Adipocyte (in vitro differentiated cells): ENCODE measurements at places on chromosomes 16 and 17.

DNA sequence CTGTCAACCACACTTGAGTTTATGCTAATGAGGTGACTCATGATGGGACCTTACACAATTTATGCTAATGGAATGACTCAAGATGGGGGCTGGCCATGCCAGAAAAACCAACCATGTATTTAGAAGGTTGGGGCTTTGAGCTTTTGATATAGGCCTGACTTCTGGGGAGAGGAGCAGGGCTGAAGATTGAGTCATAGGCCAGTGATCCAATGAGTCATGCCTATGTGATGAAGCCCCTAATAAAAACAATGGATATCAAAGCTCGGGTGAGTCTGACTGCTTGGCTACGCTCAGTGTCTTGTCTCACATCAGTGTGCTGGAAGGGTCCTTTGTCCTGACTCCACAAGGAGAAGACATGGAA lies 7.3 kb downstream of the MFSD6L start:
- DNase-seq, result no peak

- DNase-seq, result peak; percentile 86
Observed at GRCh38 chr16:85554114-85554888, 58.8 kb upstream of the GSE1 start.

DNA sequence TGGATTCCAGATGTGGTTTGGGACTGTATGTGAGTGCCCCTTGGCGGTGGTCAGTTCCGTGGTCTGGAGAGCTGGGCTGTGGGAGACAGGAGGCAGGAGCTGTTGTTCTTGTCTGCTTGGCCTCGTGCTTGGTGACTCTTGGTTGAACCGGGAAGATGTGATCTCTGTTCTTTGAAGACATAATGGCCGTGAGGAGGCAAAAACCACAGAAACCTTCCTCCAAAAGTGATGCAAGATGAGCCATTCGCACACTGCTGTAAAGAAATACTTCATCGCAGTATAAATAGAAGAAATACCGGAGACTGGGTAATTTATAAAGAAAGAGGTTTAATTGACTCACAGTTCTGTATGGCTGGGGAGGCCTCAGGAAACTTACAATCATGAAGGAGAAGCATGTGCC lies 128.8 kb downstream of the RAP1GAP2 start:
- DNase-seq, result no peak

DNA sequence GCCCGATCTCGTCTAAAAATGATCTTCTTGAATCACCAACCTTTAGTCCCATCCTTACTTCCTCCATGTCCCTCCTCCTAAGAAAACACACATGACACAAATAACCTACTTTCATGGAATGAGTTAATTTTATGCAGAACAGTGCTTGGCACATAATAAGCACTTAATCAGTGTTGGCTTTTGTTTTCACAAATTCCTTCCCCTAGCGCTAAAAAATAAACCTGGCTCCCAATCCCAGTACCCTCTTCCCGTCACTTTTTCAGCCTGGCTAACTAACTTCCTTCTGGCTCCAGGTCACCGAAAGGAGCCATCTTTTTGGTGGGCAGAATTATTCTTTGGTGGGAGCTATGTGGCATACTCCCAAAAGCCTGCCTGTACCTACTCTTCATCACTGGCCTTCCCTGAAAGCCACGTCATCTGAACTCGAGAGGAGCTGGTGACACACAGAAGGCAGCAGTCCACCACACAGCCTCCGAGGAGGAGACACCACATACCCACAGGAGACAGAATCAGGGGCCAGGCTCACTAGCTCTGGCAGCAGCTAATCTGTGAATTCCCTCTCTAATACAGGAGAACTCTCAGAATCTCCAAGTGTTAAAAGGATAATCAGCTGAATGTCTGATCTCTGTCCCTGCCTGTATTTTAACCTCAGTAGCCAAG lies 114.5 kb downstream of the SMG6 start:
- no peak for DNase-seq

DNA sequence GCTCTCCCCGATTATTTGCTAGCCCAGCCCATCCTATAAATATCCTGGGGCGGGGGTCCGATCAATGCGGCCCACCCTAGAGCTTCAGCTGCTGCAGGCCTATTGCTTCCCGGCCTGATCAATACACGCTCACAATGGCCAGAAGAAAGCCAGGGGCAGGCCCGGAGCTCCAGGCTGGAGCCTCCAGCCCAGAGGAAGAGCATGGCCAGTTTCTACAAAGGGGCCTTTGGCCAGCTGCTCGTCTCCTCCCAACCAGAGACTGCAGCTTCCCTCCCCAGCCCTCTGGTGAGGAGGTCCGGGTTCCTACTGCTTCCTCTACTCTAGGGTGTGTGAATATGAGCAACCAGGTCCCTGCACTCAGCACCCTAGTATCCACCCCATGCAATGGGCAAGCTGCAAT lies 36.7 kb downstream of the SALL1 start:
- DNase-seq, result no peak

DNA sequence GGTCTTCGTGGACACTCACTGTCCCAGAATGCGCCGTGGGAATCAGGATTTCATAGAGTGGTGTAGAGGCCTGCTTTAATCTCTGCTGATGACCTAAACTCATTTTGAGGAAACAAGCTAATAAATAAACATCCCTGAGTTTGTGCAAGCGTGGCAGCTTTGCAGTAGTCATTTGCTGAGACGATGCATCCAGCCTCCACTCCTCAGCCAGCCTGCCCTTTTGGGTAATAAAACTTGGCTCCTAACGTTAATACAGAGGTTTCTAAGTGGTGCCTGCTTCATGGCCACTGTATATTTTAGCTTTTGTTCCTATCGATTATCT lies 1.3 kb downstream of the DGKE start:
- no peak for DNase-seq

DNA sequence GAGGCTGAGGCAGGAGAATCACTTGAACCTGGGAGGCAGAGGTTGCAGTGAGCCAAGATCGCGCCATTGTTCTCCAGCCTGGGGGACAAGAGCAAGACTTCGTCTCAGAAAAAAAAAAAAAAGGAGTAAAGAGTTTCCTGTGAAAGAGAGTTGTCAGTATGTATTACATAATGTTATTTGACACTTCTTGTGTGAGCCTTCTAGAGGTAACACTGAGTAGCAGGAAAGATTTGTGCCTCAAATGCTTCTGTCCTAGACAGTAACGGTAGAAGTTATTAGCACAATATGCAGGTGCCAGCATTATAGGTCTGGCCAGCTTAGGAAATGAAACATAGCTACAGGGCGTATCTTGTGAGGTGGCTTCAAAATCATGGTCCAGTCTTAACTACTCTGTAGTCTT lies 6.2 kb downstream of the RPS6KB1 start:
- peak; percentile 47 for DNase-seq

DNA sequence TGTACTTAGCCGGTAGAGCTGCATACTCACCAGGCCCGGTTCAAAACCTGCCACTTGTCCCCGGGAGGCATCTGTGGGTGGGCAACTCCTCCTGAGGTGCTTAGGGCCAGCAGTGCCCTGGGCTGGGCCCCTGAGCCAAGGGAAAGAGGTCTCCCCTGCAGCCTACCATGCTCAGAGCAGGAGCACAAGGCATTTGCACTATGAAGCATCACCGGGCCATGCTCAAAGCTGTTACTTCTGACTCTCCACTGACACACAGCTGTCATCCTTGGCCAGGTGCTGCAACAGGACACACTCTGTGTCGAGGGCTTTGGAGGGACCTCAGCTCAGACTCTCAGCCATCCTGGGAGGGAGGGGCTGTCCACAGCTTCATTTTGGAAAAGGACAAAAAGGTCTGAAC lies 37.2 kb downstream of the SLC38A8 start:
- no peak for DNase-seq

- DNase-seq, result peak; percentile 38
Observed at GRCh38 chr17:2289878-2290478, 13.6 kb downstream of the SMG6 start.

GRCh38 chr16:50213939-50214519 lies 52.3 kb upstream of the ADCY7 start:
- DNase-seq, result peak; percentile 82

- DNase-seq, result peak; percentile 74
Observed at GRCh38 chr16:81745704-81746558, 33.2 kb upstream of the PLCG2 start.

DNA sequence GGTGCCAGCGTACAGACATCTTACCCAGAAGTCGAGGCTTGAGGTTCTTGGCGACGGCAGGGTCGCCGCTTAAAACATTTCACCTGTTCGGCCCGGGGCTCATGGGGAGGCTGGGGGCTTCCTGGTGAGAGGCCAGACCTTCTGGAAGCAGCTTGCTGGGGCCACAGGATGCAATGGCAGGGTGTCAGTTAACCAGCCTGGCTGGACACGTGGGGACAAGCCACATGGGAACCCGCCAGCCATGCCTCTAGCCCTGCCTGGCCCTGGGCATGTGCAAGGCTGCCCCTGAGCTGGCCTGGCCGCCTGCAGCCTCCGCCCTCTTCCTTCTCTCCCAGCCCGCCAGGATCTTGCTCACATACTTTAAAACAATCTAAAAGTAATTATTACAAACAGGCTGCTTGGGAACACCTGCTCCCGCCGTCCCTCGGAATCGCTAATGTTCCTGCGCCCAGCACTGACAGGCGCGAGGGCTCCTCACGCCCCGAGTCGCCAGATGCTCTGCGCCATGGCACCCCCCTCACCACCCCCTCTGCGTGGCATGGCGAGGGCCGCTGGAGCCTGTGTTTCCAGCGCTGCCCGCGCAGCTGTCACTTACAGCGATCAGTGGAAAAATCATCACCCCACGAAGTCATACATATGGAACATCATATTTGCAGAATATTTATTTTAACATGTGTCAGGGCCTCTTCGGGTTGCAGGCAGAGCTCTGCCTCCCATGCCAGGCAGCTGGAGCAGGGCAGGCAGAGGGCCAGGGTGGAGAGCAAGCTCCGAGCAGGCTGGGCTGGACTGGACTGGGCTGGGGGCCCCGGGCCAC lies 188.7 kb upstream of the GSE1 start:
- no peak for DNase-seq

DNA sequence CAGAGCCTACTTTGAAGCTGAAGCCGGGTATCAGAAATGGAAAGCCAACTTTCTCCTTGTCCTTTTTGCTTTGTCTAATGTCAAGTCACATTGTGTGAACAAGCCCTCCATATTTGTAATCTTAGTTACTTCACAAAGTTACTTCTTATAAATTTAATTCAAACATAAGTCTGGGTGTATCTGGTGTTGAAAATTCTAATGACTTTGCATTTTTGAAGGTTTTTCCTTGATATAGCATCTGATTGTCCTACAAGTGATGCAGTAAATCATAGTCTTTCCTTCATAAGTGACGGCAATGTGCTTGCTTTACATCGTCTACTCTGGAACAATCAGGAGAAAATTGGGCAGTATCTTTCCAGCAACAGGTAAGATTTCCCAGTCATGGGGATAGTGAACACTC lies 36.9 kb downstream of the OMG start:
- DNase-seq, result no peak

DNA sequence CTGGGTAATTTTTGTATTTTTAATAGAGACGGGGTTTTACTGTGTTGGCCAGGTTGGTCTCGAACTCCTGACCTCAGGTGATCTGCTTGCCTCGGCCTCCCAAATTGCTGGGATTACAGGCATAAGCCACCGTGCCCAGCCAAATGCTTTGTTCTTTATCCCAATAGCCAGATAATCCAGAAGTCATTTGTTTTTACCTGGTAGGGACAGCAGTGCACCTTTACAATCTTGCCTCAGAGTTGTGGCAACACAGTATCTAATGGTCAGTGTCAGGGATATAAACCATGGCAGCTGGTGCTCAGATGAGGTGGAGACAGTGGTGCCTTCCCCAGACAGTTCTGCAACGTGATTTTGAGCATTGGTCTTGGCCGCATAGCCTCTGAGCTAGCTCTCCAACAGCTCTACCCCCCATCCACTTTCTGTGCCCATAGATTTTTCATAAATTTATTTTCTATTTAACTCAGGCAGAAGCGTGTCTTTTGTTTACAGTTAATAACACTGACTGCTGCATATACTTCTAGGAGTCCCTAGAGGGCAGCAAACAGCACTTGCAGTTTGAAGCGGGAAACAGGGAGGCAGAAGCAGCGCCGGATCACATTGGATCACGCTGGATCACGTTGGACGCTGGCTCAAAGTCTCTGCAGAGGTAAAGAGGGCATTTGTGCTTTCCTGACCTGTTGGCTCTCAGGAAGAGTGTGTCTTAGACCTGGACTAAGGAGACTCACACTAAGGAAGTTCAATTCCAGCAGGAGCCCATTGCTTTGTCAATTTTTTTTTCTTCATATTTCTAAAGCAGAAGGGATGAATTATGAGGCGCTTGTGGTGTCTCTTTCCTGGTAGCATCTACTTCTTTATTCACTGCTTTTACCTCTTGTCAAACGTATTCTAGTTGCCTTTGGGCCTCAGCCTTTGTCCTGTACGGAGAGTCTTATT lies 5.1 kb upstream of the GGT6 start:
- peak; percentile 93 for DNase-seq

DNA sequence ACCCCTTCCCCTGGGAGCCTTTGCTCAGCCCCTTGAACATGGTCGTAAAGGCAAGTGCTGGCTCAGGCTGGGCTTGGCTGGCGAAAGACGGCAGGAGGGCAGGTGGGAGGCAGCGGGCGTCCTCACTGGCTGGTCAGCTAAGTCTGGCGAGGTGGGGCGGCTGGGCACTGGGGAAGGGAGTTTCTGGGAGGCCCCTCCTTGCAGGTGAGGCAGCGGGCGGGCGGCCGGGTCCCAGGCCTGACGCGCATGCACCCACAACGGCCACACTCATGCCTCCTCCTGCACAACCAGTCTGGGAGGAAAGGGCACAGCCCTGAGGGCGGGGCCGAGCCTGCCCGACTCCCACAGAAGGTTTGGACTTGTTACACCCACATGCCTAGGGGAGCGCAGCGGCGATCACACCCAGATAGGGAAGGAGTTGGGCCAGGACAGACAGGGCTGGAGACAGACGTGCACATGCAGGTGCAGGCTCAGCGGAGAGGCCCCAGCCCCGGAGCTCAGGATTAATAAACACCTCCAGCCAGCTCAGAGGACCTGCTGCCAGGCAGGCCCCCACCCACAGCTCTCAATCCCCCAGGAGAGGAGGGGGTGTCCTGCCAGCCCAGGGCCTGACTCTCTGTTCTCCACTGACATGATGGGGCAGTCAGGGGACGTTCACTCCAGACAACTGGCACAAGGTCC lies at the start of gene EVPL:
Gene EVPL, minus strand, starts transcription at position 148 of the 681 bp plus-strand sequence. Its CDS starts 108 bp downstream, at position 40.
- DNase-seq, result no peak

GRCh38 chr16:86387468-86388440 lies 122.6 kb upstream of the FOXF1 start:
- peak; percentile 76 for DNase-seq

- DNase-seq, result no peak
Observed at GRCh38 chr17:4326608-4327007, 39.9 kb downstream of the UBE2G1 start.

DNA sequence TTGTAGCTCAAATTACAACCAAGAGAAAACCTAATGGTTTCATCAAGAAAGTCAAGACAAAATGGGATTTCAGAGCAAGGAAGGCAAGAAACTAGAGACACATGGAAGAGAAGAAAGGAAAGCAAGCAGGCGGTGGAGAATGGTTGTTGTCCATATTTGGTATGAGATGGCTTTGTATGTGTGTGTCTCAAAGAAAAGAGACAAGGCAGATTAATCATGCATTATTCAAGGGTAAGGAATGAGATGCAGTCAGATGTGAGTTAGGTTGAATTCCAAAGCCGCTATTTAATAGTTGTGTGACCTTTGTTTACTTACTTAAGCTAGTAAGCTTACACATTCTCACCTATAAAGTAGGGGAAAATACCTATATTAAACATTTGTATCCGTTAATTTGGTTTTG lies 1029.6 kb downstream of the CDH11 start:
- DNase-seq, result peak; percentile 58
